ENCODE measurements at places on chromosomes 4 and X. TPM values are rescaled to one million over a fixed set of nuclear protein-coding genes. Genes with fewer than 3 reads are reported as not detected.
A peak's percentile ranks its signal among the peaks of the same experiment; 100 is the strongest.

- DNase-seq = no peak
These were observed 31.8 kb upstream of the CWH43 start for GRCh38 chr4:48954314-48954713.

- no peak for DNase-seq
These were observed 16.9 kb upstream of the LRBA start for GRCh38 chr4:151031831-151032605.

GRCh38 chr4:89868999-89869589 lies 25.6 kb upstream of the MMRN1 start:
- DNase-seq = no peak

GRCh38 chr4:182684796-182685195 lies 232.4 kb downstream of the DCTD start:
- DNase-seq = no peak

- DNase-seq = no peak
These were observed 6.5 kb downstream of the SLC7A3 start for GRCh38 chrX:70924294-70924911.

DNA sequence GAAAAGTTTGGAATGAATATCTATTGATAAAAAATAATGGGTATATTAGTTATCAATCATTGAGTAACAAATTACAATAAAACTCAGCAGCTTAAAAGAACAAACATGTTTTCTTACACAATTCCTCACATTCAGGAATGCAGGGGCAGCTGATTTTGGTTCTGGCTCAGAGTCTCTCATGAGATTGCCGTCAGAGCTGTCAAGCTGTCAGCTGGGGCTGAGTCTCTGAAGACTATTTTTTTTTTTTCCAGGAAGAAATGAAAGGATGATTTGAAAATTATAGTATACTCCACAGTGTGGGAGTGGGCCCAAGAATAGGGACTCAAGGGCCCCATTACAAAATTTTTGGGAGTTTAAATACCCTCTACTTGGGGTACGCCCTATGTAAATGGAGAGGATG lies 219.1 kb downstream of the GC start:
- DNase-seq = no peak

- no peak for DNase-seq
These were observed 77.8 kb downstream of the GRID2 start for GRCh38 chr4:92381616-92382015.

DNA sequence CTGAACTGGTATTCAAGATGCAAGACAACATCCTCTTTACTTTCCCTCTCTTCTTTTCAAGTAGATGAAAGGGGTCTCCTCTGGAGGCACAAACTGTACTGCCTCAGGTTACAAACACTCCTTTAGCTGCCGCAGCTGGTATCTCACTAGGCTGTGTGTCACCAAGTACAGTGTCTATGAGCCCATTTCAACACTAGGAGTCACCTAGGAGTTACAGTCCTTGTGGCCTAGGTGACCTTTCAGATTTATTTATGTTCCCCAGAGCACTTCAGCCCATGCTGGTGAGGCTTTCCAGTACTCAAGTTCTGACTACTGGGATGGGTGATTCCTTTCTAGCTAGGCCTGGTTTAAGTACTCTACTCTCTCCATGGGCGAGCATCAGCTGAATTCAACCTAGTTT lies 32.4 kb upstream of the TMLHE start:
- no peak for DNase-seq

GRCh38 chrX:24619647-24620046 lies 27.5 kb downstream of the PCYT1B start:
- DNase-seq = peak; percentile 59

DNA sequence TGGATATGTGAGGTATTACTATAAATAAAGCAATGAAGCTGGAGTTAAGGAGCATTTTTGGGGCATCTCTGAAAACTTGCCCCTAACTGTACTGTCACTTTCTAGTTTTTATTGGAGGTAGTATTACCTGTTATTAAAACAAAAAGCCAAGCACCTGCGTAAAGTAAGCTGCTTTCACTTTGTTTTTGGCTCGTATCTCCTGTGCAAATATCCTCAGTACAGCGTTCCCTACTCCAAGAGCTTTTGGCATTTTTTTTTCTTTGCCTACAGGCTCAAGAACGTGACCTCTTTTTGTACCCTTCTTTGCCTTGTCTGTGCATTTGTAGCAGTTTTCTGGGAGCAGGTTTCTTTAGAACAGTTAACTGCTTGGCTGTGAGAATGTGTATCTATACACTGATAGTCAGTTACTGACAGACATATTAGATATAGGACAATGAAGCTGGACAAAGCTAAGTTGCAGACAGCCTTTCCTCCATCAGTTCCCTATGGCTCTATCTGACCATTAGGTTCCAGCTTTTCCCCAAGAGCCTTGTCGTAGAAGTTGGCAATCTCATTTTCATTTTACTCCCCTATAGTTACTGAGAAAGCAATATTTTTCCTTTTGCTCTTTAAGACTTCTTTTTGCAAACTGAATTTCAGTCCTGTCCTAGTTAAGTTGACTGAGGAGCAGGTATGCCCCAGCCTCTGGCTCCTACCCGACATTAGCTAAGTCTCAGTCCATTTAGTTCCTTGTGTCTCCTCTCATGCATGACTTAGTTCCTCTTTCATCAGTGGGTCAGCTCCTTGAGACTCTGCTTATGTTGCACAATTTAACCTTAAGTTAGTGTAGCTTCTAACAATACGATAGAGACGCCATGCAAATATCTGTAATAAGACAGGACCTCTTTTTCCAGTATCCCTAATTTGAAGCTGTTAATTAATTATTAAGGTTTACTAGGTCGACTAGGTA lies 71.5 kb upstream of the HPRT1 start:
- no peak for DNase-seq

DNA sequence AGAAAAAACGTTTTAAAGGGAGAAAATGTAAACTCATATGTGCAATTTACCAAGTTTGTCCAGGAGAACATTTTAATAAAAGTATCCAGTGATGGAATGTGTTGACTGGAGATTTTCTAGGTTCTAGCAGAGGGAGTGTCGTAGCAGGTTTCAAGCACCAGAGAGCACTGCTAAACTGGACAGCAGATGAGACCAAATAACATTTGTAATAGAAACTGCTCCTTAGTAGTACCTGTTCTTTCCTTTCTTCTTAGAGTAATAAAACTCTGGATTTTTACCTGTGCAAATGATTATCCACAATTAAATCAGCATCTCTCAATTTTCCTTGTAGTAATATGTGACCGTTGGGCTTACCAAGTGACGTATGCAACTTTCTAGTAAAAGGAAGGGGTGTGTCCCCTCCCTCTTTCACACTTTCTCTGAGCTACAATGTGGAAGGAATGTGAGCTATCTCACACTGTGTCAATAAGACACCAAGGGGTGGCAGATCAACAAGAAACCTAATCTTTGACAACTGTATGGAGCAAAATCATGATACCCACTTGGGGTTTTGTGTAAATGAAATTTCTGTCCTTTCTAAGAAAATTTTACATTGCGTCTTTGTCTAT lies 9.5 kb downstream of the HPGDS start:
- no peak for DNase-seq

DNA sequence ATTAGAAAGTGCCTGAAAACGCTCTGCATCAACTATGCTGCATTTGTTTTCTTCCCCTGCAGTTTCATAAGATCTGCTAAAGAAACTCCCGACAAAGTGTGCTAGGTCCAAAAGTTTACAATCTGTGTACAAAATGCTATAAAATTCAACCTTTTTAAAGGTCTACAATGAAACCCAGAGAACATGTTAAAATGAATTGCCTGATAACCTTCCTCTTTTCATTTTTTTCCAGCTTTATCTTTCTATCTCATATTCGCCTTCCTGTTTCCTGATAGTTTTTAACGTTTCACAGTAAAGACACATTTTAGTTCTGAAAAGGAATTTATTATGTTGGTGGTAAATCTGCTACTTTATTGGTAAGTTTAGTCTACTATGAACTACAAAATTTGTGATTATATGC lies 9.5 kb upstream of the HPGDS start:
- DNase-seq = no peak

DNA sequence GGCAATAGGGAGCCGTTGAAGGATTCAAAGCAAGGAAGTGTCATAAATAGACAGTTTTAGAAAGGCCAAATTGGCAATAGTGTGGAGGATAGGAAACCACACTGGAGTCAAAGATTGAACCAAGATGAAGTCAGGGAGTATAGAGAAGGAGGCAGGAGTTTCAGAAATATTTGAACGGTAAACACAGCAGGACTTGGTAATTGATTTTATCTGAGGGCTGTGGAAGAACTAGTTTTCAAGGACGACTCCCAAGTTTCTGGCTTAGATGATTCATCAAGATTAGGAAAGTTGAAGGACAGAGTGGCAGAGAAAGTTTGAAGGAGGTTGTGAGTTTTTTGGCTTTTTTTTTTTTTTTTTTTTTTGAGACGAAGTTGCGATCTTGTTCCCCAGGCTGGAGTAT lies 11.5 kb upstream of the TMEM31 start:
- no peak for DNase-seq

Gene AADAT
- total RNA-seq = 13.5 TPM

Gene ADGRL3
- total RNA-seq = 45.9 TPM

Gene RTL9
- total RNA-seq = 0.09 TPM

Gene COL25A1
- total RNA-seq = 6.2 TPM

Gene FGF16
- total RNA-seq = 0.40 TPM

Gene ASB9
- total RNA-seq = 1.2 TPM
